ENCODE measurements at places on chromosomes 12 and 14.

- DNase-seq, result no peak
Observed at GRCh38 chr14:100124551-100125088, 34.8 kb downstream of the DEGS2 start.

DNA sequence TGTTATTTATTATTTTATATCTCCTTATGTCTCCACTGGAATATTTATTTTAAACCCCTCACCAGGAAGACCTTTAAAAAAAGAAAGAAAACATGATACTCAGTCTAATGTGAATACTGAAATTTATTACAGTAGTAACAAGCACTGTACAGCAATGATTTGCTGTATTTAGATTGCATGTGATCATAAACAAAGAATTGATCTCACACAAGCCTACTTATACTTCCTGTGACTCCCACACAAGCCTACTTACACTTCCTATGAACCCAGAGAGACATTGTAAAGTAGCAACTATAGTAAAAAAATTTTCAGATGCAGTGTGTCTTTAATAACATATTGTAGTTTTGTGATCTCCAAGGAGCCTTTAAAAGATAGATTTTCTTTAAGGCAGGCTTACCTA lies 142.7 kb upstream of the SYT1 start:
- no peak for DNase-seq

DNA sequence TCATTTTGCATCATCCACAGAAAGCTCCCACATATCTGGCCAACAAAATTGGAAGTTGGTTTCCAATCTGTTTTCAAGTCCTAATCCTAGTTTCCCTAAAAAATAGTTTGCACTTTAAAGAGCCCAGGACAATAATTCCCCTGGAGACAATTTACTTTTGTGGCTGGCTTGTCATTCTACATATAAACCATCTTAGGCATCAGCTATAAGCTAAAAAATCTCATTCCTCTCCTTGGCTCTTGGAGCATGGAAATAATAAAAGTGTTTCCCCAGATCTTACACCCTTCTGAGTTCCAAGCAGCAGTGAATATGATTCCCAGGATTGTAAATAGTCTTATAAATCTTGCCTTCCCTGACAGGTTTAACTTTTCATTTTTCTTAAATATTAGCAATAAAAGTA lies 89.1 kb upstream of the NUDT4 start:
- DNase-seq, result no peak

GRCh38 chr12:92141591-92142121 lies 4.0 kb downstream of the BTG1 start:
- no peak for DNase-seq

DNA sequence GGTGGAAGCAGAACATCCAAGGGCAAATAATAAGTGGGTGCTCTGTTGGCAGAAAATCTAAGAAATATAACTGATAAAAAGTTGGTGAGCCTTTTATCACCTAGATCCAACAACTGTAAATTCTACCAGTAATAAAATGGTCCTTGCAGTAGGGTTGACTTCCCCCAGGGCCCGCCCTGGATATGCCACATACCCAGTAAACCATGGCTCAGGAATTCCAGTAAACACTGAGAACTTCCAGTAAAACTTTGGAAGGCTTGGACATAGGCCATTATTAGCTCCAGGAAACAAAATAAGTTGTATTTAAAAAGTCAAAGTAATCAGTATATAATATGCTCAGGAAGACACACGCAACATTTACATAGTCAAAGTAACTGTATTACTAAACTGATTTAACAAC lies 402.2 kb downstream of the BCAT1 start:
- DNase-seq, result no peak

- DNase-seq, result no peak
Observed at GRCh38 chr12:131828671-131829355, 620 bp downstream of the MMP17 start.

GRCh38 chr12:14795028-14795448 lies 8.2 kb downstream of the WBP11 start:
- DNase-seq, result no peak

DNA sequence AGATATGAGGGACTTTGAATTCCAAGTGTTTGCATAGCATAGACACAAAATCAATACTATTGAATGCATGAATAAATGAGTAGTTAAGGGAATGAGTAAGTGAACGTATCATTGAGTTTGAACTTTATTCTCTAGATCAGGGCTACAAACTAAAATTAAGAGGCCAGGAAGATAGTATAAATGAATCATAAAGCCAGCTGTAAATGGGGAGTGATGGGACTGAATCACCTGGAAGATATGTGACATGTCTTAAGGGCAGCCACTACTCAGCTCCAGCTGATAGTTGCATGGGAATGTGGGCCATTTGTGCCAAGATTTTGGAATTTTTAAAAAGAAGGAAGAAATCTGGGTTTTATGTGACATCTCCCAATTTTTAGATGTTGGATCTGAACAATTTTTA lies 229.9 kb downstream of the AKAP6 start:
- DNase-seq, result no peak

GRCh38 chr12:24948420-24948756 lies 513 bp downstream of the BCAT1 start:
- DNase-seq, result peak; percentile 73

- no peak for DNase-seq
Observed at GRCh38 chr14:68372368-68372767, 420.5 kb downstream of the ZFP36L1 start.

GRCh38 chr12:131827961-131828534 lies at the start of gene MMP17:
Gene MMP17, plus strand, starts transcription at chr12:131828393. Its CDS starts 102 bp downstream, at chr12:131828495.
- no peak for DNase-seq

DNA sequence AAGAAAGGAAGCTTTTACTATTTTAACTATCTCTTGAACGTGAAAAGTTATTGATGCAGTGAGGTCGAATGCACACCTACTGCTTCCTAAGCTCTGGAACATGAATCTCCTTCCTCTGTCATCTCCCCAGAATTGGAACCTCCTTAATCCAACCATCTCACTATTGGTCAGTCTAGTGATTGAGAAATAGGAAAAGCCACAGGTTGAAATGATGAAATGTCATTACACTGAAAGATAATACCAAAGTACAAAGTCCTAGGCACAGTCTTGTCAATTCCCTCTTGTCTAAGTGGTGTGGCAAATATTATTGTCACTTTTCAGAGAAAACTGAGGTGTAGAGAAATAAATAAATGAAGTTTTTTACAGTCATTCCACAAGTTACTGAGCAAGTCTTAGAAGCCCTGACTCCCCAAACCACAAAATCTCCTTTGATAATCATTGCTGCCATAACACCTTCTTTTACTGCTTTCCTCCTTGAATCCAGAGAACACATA lies 19.5 kb upstream of the HIGD1C start:
- no peak for DNase-seq

DNA sequence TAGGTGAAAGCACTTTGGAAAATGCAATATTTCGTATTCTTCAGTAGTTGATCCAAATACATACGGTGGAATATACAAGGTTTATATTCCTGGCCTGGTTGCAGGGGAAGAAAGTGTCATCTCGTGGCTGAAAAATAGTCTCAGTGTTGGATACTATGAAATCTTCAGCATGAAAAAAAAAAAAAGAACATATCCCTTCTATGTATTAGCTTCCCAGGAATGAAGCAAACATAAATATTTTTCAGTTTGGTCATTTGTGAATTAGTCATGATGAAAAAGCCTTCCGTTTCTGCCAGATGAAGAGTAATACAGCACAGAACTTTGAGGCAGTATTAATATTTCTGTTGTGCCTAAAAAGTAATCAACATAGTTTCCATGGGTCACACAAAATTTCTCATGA lies 36.7 kb downstream of the FLRT2 start:
- no peak for DNase-seq

- DNase-seq, result no peak
Observed at GRCh38 chr12:7376196-7376595, 67.8 kb downstream of the CD163L1 start.

DNA sequence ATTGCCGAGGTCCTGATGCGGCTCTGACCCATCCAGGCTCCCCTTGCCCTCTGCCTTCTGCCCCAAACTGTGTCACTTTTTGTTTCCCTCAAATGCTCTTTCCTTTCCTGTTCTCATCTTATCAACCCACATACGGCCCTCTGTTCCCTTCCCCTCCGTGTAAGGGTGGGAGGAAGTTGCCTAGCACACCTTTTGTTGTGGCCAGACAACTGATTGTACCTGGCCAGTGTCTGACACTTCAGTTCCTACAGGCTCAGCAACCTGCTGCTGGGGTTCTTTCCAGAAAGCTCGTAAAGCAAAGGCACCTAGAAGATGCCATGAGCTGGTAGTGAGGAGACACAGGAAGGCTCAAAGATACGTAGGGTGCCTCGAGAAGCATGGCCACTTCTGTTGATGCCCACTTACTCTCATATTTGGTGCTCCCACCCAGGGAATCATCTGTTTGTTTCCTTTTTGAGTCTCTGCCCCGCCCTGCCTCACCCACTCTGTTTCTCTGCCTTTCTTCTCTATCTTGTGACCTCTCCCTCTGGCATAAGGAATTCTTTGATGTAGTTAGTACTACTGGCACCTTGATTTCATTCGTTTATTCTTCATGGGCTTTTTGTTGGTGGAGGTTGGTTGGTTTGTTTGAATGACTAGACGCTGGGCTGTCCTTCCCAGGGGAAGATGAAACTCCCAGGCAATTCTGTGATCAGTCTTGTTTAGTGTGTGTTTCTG lies 152.4 kb upstream of the FKBP4 start:
- no peak for DNase-seq

DNA sequence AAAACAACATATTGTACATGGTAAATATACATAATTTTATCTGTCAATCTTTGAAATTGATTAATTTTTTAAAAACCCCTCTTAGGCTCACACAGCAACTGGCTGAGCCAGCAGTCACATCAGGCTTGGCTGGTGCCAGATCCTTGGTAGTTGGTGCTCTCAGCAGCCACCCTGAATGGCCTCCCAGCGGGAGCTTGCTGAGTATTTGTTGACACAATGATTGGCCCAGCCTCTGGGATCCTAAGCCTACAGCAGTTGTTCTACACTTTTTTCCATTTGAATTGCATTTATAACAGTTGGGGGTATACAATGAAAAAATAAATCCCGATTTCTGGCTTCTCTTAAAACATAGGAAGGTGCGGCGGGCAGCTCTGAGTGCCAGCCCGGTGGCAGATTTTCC lies 11.1 kb downstream of the PRKAB1 start:
- no peak for DNase-seq

GRCh38 chr12:76863837-76864236 lies 15.0 kb downstream of the CSRP2 start:
- no peak for DNase-seq

GRCh38 chr14:70064136-70064865 lies 124.5 kb downstream of the SLC8A3 start:
- DNase-seq, result no peak

DNA sequence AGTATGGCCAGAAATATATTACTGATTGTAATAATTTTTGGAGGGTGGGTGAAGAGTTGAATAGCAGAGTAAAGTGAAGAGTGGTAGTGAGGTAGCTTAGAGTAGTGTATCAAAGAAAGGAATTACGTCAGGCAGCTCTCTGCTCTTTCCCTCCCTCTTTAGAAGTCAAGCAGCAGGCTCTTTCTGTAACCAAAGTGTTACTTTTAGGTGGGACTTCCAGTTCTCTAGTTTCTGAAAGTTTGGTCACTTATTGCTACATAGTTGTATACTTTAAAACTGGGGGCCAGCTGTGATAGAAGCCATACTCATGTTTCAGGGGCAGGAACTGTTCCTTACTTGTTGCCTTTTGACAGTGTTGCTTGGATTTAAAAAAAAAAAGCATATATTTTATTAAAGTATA lies 30.6 kb downstream of the ATF7IP start:
- DNase-seq, result no peak

DNA sequence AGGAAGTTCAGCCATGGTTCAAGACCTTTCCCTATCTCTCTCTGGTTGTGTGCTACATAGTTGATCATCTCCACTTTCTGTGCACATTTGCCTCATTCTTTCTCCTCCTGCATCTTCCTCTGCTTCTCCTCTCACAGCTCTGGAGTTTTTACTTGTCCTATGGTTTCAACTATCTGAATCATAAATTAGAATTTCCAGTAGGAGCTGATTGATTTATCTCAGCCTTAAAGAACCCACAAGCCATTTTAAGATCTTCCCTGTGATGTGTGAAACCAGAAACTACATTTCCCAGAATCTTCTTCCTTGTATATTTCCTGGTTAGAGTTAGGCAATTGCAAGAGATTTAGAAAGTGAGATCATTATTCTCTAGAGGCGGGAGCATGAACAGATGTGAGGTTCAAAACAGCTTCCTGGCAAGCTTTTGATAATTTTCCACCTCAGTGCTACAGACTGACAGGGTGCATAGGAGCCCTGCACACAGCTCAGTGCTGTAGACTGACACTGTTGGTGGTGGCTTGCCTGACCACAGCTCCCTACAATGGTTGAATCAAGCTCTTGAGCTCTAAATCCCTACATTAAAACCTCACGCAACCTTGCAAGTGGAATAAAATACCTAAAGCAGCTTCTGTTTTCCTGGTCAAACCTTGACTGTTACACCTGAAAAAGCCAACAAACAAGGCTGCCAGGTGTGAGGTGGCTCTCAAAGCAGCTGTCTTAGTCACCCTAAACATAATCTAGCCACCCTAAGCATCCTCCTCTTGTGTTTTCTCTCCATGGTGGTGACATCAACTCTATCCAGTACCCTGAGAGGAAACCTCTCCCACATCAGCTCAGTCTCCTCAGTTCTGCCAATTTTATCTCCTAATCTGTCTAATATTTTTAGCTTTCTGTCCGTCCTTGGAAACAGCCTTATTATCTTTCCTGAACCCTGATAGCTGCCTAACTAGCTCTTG lies 21.5 kb upstream of the IFNG start:
- no peak for DNase-seq

DNA sequence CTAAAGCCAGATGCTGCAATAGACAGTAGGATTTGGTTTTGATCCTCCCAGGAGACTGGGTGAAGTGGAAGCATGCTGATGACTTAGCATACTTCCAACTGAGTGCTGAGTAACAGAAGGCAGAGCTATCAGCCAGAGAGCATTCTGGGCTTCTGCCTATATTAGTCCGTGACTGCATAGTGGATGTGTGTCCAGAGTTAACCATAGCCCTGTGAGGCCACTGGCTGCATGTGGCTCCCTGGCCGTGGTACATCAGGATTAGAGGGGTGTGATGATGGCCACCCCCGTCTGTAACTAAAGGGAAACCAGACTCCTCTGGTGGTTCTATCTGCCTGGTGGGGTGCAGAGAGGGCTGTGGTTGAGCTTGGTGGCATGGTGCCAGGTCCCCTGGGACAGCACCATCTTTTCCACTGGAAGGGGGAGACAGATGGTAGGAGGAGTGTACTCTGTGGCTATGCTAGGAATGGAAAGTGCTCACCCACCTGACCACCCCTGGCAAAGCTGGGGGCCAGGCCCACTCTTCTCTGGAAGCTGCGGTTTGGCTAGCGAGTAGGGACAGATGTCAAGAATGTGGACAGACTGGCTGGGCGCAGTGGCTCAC lies 27.4 kb downstream of the ABCD4 start:
- DNase-seq, result no peak

DNA sequence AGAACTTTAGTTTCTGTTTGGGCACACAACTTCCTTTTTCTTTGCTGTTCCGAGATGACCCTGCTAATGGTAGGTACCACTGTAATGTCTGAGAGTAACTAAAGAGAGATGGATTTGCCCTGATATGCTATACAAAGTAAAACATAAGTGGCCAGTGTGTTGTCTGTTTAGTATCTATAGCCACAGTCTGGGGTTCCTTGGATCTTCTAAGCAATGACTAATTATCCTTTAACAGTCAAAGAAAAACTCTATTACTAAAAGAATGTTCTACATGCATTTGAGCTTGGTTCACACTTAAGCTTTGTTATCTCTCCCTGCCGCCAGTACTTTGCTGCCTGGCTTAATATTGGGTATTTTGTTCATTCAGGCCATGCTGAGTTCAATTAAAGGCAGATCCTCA lies 1051.9 kb upstream of the FLRT2 start:
- no peak for DNase-seq

- DNase-seq, result no peak
Observed at GRCh38 chr12:50614167-50614759, 109.5 kb downstream of the DIP2B start.

- DNase-seq, result no peak
Observed at GRCh38 chr12:27026257-27026656, 3.9 kb downstream of the MED21 start.
